T-helper 17 cell (primary cell): ENCODE measurements at places on chromosomes 6 and 20.

DNA sequence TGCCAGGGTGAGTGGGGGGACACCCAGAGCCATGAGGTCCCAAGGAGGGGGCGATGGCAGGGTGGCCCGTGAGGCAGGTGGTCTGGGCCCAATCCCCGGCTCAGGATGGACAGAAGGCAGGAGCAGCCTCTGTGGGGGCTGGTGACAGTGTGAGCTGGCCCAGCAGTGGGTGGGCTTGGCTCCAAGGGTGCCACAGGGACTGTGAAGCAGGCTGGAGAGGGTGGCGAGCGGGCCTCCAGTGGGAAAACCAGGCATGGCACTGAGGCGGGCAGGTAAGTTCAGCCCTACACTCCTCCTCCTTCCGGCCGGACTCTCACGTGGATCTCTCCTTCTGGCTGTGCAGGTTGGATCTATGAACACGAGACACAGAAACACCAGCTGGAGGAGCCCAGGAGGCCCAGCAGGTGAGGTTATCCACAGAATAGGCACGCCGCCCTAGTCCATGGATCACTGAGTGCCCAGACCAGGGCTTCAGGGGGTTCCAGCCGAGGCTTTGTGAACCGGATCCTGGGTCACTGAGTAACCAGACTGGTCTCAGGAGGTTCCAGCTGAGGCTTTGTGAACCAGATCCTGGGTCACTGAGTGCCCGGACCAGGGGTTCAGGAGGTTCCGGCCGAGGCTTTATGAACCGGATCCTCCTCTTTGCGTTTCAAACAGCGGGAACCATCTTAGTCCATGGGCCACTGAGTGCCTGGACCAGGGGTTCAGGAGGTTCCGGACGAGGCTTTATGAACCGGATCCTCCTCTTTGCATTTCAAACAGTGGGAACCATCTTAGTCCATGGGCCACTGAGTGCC, 76.4 kb upstream of the BHLHE23 start:
- DNase-seq, result no peak

DNA sequence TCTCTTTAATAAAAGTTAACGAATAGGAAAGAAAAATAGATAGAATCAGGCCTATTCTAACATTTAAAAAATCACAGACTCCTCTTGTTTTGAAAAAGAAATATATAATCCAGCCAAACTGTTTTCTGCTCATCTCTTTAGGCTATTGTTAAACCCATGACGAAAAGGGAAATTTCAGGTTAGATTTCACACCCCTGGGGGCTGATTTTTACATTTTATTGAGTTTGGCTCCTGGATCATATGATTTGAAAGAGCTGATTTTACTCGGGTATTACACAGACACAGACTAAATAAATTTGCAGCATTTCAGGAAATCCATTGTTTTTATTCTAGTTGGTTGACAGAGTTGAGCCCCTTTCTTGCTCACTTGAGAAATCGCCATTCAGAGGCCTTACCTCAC, 135.8 kb upstream of the HMGCLL1 start:
- DNase-seq, result no peak

DNA sequence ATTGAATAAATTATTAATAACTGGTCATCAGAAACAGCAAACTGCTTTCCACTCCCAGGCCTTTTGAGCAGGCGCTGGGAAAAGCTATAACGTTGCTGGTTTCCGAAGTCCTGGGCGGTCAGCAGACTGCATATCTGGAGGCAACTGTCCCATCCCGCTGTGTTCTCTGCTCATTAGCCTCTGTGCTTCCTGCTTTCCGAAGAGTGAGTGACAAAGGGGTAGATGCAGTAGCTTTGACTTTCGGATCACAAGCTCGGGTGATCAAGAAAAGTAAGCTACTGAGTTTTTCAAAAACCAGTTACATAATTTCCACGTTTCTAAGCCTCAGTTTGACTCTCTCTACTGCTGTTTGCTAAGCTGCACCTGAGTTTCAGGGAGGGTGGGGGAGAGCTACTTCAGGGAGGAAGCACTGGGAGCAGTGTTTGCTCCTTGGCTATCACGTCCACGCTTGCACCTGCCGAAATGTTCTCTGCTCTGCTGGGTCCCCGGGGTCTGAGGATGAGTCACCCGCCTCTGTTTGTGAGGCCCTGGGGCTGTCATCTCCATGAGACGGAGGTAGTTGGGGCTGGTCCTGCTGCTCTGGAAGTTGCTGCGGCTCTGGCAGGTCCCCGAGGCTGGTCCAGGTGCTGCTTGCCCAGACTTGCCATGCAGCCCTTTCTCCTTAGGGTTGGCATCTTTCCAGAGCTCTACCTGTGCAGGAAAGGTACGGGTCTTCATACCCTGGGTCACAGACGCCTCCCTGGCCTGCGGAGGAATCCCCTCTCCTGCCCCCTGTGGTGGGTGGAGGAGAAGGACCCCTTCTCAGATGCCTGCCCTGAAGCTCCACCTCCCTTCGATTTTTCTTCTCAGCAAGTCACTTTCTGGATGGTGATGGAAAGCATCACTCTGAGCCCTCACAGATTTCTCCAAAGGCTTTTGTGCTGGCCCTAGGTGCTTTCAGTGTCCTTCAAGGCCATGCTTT, 220.0 kb downstream of the QKI start:
- DNase-seq, result no peak

GRCh38 chr6:136409597-136409996, 120.0 kb upstream of the BCLAF1 start:
- DNase-seq, result no peak

DNA sequence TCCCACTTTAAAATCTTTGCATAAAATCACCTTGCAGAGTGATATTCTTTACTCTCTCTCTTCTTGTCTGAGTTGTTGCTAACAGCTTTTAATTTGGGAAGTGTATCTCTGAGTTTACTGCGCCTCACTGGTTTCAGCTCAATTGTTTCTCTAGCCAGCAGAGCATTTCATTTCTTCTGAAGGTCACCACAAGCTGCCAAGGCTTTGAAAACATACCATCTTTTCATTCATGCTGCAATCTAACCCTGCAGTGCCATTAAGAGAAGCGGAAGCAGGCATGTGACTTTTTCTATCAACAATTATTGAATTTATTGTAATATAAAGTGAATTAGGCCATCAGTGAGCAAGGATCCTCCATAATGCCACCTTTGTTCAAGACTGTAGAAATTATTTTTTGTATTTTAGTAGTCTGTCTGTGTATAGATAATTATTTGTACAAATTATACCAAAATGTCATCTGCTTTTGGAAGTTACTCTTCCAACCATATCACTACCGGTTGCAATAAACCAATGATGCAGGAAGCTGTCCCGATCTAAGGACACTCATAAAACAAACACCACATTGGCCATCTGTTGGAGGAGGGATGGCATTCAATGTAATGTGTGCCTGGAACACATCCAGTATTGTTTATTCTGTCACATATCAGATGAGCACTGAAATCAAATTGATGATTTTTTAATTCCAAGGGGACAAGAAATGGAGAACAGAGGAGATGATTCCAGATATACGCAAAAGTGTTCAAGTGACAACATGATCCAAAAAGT, 26.8 kb downstream of the HS3ST5 start:
- no peak for DNase-seq

- DNase-seq, result no peak
Observed at GRCh38 chr6:158121335-158121734, 46.7 kb downstream of the SERAC1 start.

DNA sequence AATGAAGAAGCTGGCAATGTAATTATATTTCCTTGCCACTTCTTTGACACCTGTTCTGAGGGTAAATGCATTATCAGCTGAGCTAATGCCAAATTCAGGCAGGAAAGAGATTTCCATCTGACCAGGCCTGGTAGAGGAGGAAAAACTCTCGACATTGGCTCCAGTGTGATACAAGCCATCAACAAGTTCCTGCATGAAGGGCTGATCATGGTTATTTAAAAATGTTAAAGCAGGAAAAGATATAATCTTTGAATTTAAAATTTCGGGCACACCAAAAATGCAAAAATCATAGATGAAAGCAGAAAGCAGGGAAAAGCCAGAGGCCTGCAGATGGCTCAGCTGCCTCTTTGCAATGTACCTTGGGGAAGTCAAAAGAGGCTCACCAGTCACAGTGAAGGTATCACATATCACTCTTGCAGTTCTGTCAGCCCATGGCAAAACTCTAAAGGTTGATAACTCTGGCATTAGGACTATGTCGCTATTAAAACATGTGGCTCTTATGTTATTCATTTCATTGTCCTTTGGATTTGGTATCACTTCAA, 39.1 kb downstream of the LGSN start:
- DNase-seq, result no peak

GRCh38 chr6:83258517-83258916, 65.4 kb downstream of the RWDD2A start:
- no peak for DNase-seq

DNA sequence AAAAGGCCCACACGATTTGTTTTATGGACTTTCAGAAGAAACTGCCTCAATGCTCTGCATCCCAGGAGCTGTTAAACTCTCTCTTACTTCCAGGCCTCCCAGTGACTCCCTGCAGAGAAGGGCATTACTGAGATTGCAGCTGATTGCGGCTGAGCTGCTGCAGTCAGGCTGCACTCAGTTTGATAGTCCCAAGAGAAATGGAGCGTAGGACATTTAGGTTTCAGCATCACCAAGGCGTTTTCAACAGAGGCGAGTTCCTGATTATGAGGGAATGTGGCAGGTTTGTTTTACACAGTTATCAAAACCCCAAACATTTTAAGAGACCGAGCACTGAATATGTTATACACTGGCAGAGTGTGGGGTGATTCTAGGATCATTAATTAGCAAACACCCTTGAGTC, 145.6 kb downstream of the TBX18 start:
- no peak for DNase-seq

DNA sequence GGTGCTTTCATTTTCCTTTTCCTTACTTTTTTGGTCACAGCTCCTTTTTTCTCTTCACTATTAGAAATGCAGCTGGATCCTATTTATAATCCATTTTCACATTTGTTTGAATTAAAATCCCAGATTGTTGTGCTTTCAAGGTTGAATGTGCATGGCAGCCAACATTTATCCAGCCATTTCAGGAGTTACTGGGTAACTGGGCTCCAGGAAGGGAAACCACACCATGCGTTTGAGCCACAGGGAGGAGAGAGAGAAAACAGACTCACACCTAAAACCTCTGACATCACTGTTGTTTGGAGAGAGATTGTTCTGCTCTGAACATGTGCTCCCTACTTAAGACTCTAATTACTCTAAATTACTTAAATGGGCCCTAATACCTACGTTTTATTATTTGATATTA, 173.4 kb downstream of the BMP2 start:
- DNase-seq, result no peak

GRCh38 chr20:49393803-49394202, 88.7 kb downstream of the KCNB1 start:
- no peak for DNase-seq

GRCh38 chr20:34069341-34070078, 42.5 kb downstream of the EIF2S2 start:
- DNase-seq, result peak; percentile 21

- DNase-seq, result no peak
Observed at GRCh38 chr6:16592223-16592911, 168.9 kb downstream of the ATXN1 start.

GRCh38 chr6:168239044-168239773, 80.4 kb downstream of the DACT2 start:
- no peak for DNase-seq

DNA sequence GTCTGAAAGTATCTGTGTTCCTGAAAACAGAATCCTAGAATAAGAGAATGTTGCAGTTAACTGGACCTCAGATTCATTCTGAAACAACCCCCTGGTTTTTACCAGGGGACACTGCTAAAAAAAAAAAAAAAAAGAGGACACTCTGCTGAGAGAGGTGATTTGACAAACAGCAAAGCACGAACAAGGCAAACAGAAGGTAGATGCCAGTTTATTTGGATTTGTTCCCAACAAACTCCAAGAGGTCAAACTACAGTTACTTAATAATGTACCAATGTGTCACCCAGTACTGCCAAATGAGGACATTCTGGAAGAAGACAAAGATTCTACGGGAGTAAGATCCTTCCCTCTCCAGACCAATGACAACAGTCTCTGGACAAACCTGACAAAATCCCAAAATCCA, 40.6 kb upstream of the SLC22A16 start:
- no peak for DNase-seq

- DNase-seq, result no peak
Observed at GRCh38 chr6:408599-409102, 17.1 kb downstream of the IRF4 start.

DNA sequence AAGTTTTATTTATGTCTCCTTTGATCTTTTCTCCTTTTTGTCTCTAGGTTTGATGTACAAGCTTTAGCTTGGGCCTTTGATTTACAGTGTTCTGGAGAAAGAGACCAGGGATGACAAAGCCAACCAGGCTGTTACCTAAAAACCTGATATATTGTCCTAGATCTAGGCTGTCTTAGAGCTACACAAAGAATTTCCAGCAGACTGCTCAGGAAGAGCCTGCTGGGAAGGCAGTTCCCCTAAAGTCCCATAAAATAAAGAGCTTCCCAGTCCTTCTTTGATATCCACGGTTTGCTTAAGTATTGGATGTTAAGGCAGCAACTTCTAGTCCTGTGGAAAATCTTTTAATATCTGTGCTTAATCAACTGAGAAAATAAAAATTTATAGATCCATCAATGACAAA, 70.5 kb downstream of the SHLD1 start:
- DNase-seq, result no peak

- no peak for DNase-seq
Observed at GRCh38 chr6:3237761-3238662, 10.6 kb upstream of the TUBB2B start.

DNA sequence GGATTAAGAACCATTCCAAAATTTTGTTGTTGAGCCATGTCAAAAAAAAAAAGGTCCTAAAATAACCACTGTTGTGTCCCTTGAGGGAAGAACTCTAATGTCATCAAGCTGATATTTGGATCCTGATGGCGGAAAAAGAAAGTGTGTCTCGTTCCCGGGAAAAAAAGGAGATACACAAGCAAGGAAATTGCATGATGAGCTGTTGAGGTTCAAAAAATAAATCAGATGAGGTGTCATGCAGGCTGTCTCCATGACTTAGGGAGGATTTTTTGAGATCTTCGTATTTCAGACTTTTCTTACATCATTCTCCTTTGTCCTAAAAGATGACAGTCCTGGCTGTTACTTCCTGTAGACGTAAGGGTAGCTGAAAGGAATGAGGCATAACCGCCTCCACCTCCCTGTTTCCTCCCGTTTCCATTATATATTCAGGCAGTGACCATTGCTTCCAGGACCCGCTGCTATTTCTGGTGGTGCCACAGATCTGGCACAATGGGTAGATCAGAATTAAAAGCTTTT, 117.3 kb upstream of the TNFAIP3 start:
- DNase-seq, result no peak

GRCh38 chr6:85126485-85127167, 323.3 kb upstream of the NT5E start:
- no peak for DNase-seq

- no peak for DNase-seq
Observed at GRCh38 chr6:74946961-74947360, 258.9 kb downstream of the COL12A1 start.
